ENCODE measurements at places on chromosomes 7 and 10.

GRCh38 chr7:144842377-144842851 lies 6.6 kb upstream of the TPK1 start:
- DNase-seq, result no peak

DNA sequence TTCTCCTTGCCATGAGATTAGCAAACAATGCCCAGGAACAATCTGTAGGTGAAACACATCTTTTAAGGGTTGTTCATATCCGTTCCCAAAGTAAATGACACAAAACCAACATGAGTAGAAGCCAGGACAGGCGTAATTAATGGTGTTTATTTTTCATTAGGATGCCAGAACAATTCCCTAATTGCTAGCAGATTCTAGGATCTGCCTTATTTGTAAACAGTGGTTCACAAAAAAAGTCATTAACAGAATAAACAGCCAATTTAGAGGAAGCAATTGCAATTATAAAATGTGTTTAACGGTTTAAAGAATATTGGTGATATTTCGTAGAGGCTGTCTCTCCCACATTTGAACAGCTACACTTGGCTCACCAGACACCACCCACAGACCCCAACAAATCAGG lies 250.6 kb upstream of the GPR26 start:
- no peak for DNase-seq

GRCh38 chr10:73625004-73625883 lies 16.0 kb downstream of the MYOZ1 start:
- peak; percentile 35 for DNase-seq

GRCh38 chr7:138964624-138965436 lies 16.4 kb downstream of the KIAA1549 start:
- no peak for DNase-seq

GRCh38 chr10:24894728-24895127 lies 57.7 kb downstream of the PRTFDC1 start:
- DNase-seq, result no peak

DNA sequence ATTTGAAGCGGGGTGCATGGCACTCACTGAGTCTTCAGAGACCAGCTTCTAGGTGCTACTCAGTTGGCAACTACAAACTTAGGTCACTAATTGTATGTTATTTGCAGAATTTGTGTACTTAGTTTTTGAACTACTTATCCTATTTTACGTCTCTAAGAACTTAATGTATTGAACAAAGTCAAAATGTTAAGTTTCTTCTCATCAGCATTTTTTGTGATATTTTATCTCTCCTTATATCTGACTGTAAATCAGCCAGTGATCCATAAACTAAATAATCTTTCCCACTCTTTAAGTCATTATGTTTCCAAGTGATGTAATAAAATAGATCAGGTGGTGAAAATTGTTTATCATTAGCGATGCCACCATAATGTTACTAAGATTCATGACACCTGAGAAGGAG lies 60.3 kb upstream of the TMEM248 start:
- DNase-seq, result no peak

Measured in fibroblast of mammary gland (primary cell).